Stimulated activated naive B cell treated with anti-CD40 and anti-IgM and Interleukin-4, amounts not matched to agents 10 μg/mL and 1 μg/mL and 100 μg/mL, for 72 hours (primary cell): ENCODE measurements at places on chromosomes 13 and 19.

DNA sequence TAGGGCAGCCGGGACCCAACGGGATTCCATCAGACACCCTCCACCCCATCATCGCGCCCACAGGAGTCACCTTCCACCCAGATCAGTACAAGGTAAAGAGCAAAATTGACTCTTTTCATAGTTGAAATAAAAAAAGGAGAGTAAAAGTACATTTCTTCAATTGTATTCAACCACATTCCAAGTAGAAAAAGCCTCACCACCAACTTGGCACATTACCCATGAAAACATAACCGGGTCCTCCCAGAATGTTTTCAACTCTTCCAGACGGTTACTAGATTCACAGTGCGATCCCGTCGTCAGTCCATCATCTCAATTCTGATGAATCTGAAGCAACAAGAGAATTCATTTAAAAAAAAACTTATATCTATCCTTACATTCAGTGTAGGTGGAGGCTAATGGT lies 125.2 kb downstream of the RAB20 start:
- DNase-seq, result no peak

GRCh38 chr19:7637374-7638256 lies 705 bp downstream of the STXBP2 start:
- no peak for DNase-seq

GRCh38 chr13:95726876-95727275 lies 49.9 kb downstream of the DNAJC3 start:
- no peak for DNase-seq

GRCh38 chr19:29662604-29663404 lies 2.5 kb upstream of the PLEKHF1 start:
- no peak for DNase-seq
